ENCODE measurements at places on chromosomes 5 and 9.

DNA sequence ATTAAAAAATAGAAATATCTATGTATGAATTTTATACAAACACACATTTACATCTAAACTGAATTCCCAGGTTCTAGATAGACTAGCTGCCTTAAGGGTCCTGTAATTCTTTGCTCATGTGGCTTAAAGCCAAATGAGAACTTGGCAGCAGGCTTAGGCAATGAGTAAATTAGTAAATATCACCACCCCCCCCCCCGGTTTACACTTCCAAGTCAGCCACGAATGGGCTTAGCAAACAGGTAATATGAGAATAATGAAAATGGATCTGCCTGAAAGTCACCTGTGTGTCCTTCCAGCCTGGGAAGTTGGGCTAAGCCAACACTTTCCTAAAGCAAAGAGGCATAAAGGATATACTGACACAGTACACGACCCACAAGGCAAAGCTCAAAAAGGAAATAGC lies 108.6 kb downstream of the KLHL3 start:
- DNase-seq, result no peak

DNA sequence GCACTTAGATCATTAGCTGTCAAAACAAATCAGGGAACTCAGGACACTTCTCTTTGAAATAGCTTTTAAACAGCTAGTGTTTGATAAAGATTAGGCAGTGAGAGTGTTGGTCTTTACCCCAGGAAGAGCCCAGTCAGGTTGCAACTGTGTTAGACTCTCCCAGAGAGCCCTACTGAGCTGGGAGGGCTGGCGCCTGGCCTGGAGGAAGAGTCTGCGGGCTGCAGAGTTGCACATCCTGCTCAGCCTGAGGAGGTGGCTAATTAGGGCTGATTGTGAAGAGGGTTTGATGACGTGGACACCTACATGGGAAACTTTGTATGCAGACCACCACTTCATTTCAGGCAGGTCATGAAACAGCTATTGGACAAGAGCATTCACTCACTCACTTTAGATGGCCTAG lies 112.0 kb downstream of the TMEM174 start:
- DNase-seq, result no peak

DNA sequence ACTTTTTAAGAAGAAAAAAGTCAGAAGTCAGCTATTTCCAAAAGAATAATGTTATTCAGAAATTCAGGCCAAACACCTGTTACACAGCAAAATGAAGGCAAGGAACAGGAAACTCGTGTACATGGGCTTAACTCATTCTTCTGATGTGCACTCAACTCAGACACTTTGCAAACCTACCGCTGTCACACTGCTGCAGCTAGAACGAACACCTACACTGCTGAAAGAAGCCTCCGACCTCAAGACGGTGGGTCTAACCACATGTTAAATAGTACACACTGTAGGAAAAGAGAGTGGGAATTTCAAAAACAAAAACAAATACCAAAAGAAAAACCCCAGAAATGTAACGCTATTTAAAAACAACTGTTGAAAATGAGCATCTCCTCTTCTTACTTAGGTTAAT lies 384.5 kb downstream of the IRX1 start:
- DNase-seq, result no peak

DNA sequence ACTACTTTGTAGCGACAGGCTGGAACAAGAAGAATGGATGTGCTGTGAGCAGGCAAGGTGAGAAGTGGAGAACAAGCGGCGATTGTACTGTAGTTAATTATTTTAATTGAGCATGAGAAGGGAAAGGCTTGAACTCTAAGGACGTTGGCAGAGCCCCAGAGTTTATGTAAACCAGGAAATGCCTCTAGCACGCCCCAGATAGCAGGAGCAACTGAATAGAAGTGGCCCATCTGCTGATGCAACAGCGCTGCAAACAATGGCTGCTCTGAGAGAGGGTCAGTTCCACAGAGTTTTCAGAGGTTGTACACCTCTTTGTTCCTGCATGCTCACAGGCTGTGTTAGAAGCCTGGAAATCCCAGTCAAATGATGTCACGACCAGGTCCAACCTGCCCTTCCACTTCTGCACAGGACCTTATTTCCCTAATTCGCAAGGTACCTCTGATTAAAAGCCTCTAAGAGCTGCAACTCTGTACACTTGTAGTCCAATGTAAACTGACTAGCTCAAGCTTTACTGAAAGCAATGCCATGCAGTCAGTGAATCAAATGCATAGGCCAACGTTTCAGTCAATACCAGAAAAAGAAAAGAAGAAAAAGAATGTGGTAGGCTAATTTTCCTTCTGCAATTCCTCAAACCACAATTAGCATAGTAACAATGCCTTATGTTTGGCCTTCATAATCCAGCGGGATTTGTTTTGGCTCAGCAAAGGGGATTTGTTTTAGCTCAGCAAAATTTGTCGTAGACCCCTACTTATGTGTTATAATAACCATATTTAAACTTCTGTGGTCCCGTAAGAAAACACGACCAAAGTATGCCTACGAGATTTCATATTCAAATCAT lies 119.6 kb upstream of the RETREG1 start:
- no peak for DNase-seq

- no peak for DNase-seq
Measured at GRCh38 chr9:104276709-104277245, 182.7 kb downstream of the SMC2 start.

GRCh38 chr9:87070336-87070735 lies 123.0 kb upstream of the GAS1 start:
- DNase-seq, result no peak

DNA sequence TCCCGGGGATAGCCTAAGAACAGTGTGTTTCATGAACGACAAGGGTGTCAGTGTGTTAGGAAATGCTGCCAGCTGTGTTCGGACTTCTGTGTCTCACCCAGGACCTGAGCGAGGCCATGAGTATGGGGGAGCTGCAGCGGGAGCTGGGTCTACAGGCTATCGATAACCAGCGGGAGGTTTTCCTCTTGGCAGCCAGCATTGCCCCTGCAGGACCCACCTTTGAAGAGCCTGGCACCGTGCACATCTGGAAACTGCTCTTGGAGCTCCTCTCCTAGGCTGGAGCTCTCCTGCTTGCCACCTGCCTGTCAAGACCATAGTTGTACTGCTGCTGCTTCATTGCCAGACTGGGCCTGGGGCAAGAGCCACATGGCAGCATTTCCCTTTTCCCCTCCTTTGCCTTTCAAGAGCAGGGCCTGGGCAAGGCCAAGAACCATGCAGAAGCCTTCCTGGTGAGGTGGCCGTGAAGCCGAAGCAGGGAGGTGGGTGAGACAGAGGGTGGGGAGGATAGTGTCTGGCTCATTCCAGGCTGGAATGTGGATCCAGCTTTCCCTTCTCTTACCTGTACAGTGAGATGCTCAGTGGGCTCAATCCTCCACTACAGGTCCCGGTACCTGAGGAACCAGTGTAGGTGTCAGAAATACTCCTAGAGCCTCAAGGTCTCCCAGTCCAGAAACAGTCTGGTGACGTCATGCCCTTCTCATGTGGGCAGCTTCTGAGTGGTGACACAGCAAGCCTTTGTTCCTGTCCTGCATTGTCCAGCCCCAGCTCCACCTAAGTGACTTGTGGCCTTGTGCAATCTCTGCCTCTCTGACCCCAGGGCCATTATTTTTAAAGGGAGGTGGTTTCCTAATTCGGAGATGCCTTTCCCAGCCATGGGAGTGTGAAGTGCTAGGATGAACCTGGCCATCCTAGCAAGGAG lies 6.6 kb downstream of the ARL10 start:
- no peak for DNase-seq

- no peak for DNase-seq
Measured at GRCh38 chr5:176153741-176154140, 84.5 kb upstream of the SIMC1 start.

GRCh38 chr5:77643654-77644370 lies 5.3 kb upstream of the OTP start:
- DNase-seq, result no peak

GRCh38 chr5:16909464-16909863 lies 26.6 kb downstream of the MYO10 start:
- no peak for DNase-seq

DNA sequence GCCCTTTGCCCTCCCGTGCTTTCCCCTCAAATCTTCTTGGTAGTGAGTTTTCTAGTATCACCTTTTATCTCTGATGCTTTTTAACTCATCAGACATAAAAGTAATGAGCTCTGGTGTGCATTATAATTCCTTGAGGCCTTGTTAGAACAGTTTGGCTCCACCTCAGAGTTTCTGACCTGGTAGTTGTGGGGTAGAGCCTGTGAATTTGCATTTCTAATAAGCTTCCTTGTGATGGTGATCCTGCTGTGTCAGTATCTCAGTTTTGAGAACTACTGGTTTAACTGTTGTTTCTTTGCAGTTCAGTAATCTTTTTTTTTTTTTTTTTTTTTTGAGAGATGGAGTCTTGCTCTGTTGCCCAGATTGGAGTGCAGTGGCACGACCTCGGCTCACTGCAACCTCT lies 31.1 kb downstream of the UBE2D2 start:
- DNase-seq, result no peak

DNA sequence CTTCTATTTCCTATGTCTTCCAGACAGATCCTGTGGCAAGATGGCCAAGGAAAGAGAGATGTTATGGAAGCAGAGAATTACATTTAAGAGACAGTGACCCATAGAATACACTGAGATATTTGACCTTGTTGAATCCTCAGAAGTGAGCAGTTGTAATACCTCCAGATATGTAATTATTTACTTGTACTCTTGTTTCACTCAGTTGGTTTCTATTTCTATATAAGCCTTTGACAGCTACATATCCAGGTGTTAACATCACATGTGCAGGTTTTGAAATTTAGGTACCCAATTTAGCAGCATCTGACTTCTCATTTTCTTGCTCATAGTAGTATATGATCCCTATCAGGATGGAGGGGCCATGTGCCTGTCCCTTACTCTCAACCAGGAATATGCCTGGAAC lies 269.5 kb downstream of the CD180 start:
- no peak for DNase-seq

- no peak for DNase-seq
Measured at GRCh38 chr9:111272581-111272980, 57.4 kb downstream of the OR2K2 start.

DNA sequence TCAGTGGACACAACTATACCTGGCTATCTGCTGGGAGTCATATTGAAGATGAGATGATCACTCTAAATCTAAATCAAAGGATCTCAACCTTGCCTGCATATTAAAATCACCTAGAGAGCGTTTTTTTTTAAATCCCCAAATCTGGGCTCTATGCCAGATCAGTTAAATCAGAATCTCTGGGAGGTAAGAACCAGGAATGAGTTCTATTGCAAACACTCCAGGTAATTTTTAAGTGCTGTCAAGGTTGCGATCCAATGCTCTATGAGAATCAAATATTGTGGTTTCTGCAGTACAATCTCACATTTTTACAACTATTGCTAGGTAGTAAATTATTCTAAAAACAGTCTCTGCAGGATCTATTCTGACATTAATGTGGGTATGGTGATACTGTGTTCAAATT lies 202.3 kb upstream of the OR13F1 start:
- no peak for DNase-seq

- no peak for DNase-seq
Measured at GRCh38 chr9:121876658-121877271, 216.3 kb downstream of the TTLL11 start.

GRCh38 chr9:122218935-122219855 lies 9.6 kb downstream of the LHX6 start:
- DNase-seq, result no peak

DNA sequence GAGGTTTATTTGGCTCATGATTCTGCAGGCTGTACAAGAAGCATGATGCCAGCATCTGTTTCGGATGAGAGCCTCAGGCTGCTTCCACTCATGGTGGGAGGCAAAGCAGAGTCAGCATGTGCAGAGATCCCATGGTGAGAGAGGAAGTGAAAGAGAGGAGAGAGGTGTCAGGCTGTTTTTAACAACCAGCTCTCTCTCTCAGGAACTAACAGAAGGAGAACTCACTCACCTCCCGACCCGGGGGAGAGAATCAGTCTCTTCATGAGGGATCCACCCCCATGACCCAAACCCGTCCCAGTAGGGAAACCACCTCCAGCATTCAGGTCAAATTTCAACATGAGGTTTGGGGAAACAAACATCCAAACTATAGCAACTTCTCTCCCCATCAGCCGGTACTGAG lies 187.7 kb downstream of the ENC1 start:
- no peak for DNase-seq

GRCh38 chr5:163330723-163331668 lies 106.4 kb upstream of the CCNG1 start:
- no peak for DNase-seq

- DNase-seq, result no peak
Measured at GRCh38 chr5:78662323-78662722, 13.8 kb upstream of the LHFPL2 start.

GRCh38 chr9:89122949-89123348 lies 55.7 kb downstream of the SHC3 start:
- DNase-seq, result no peak

DNA sequence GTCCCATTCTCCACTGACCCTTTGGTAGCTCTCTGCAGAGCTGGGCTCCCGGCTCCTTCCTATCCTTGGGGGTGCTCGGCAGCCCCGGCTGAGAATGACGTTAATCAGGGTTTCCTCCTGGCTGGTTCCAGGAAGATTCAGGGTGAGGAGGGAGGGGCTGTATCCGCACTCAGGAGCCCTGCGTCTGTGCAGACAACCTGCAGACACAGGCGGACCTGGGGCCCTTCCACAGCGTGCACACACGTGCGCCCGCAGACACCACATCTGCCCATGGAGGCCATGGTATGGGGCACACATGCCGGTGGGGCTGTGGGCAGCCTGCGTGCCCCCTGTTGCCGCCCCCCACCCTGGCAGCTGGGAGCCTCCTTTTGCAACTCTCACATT lies 66.6 kb upstream of the RNU6ATAC start:
- no peak for DNase-seq

GRCh38 chr9:104923740-104924139 lies 4.2 kb downstream of the ABCA1 start:
- no peak for DNase-seq

- DNase-seq, result no peak
Measured at GRCh38 chr9:123542435-123543225, 186.6 kb downstream of the CRB2 start.

DNA sequence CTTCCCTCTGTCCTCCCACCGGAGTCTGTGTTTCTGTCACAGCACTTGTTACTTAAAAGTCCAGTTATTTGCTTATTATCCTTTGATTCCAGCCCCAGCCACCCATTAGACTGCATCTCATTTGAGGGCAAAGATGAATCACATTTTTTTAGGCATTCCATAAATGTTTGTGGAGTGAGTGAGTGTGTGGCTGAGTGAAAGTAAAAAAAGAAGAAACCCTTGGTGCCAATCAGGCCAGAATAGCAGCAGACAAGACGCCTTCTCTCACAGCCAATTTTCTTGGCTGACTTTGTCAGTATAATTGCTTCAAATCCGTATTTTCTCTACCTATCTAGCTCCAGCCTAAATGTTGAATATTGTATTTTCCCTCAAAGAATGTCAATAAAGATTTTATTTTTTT lies 613.0 kb upstream of the WWC1 start:
- no peak for DNase-seq

GRCh38 chr5:113147101-113147508 lies 170.5 kb downstream of the DCP2 start:
- DNase-seq, result no peak
